ENCODE measurements at places on chromosomes 3 and 15. TPM values are rescaled to one million over a fixed set of nuclear protein-coding genes. Genes with fewer than 3 reads are reported as not detected.
A peak's percentile ranks its signal among the peaks of the same experiment; 100 is the strongest.

The HGD gene
- total RNA-seq = 0.30 TPM

The RTP1 gene
- 2.4 TPM for total RNA-seq

DNA sequence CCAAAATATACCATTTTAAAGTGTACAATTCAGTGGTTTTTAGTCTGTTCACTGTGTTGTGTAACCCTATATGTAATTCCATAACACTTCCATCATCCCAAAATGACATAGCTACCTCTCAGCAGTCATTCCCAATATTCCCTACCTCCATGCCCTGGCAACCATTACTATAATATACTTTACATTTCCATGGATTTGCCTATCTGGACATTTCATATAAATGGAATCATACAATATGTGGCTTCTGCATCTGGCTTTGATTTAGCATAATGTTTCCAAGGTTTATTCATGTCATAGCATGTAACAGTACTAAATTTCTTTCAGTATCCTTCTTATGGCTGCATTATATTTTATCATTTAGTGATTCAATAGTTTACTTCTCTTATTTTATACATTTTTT, 25.3 kb downstream of the FAM98B start:
- no peak for DNase-seq

DNA sequence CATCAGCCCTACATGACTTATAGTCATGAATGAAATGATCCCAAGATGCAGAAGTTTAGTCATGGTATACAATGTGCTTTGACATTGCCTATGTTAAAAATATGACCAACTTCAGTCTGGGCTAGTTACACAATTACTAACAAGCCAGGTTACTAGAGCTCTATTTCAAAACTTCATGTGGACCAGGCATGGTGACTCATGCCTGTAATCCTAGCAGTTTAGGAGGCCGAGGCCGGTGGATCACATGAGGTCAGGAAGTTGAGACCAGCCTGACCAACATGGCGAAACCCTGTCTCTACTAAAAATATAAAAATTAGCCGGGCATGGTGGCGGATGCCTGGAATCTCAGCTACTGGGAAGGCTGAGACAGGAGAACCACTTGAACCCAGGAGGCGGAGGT, 613.0 kb downstream of the CADM2 start:
- DNase-seq = no peak

The IL12A gene
- 2.2 TPM for total RNA-seq

DNA sequence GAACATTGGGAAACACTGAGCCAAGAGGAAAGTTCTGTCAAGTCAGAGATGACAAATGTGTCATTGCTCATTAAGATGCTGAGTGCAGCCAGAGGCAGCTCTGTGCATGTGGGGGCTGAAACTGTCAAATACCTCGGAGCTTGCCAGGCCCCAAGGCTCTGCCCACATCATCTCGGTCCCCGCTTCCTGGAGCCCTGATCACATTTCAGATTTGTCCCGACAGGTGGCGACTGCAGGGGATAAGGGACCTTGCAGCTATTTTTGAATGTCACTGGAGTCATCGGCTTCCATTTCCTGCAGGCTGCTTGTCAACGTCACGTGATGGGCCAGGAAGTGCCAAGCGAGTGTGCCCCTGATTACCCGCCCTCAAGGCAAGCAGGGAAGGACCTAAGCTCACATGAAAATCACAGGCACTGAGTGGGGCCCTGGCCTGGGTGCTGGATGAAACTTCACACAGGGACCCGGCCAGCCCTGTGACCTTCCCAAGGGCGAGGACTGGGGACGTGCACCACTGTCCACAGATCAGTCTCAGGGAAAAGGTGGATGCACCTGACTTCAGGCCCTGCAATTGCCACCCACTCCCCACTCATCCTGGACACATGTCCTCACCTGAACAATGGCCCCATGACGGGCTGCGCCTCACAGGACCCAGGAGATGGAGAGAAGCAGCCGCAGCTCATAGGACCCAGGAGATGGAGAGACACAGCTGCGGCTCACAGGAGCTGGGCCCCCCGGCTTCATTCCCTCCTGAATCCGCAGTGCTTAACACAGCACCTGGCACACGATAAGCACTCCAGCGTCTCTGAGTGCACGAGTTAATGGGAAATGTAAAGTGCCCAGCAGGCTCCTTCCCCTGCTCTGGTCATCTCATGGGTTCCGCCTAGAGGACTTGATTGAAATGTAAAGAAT, 73.4 kb downstream of the NUP210 start:
- peak; percentile 35 for DNase-seq

DNA sequence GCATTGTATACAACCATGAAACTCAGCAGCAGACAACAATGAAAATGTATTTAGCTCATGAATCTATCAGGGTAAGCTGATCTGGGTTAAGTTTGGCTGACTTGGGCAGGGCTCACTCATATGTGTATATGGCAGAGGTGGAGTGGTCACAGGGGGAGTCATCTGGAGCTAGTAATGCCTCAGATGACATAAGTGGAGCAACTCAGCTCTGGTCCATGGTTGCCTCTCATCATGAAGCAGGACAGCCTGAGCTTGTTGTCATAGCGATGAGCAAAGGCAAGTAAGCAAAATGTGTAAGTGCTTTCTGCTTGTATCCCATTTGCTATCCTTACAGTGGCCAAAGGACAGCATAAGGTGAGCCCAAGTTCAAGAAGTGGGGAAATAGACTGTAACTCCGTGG, 64.5 kb downstream of the ALCAM start:
- no peak for DNase-seq

- no peak for DNase-seq
Measured at GRCh38 chr15:42590619-42591237, 15.3 kb downstream of the STARD9 start.

The EIF5A2 gene
- 38.0 TPM for total RNA-seq

- no peak for DNase-seq
Measured at GRCh38 chr3:67500709-67501108, 153.7 kb downstream of the SUCLG2 start.

- DNase-seq = no peak
Measured at GRCh38 chr3:24294150-24294549, 200.5 kb downstream of the THRB start.

The RHOV gene
- 2.5 TPM for total RNA-seq

GRCh38 chr15:96165775-96166174, 164.7 kb upstream of the NR2F2 start:
- DNase-seq = no peak

DNA sequence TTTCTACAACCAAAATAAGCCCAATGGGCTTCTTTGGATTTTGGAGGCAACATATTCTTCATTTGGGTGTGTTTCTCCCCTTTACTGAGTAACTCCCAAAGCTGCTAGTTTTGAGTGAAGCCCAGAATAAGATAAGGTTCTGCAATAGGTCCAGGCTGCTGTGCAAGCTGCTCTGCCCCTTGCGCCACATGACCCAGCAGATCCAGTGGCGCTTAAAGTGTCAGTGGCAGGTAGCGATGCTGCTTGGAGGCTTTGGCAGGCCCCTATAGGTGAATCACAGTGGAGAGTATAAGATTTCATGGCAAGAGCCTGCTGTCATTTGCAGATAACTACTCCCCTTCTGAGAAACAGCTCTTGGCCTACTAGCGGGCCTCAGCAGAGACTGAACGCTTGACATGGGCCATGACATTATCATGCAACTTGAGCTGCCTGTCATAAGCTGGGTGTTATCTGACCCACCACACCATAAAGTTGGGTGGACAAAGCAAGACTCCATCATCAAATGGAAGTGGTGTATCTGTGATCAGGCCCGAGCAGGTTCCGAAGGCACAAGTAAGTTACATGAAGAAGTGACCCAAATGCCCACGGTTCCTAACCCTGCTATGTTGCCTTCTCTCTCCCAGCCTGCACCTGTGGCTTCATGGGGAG, 88.4 kb upstream of the OXTR start:
- DNase-seq = no peak

- DNase-seq = no peak
Measured at GRCh38 chr3:196736670-196737374, 2.8 kb upstream of the PAK2 start.

DNA sequence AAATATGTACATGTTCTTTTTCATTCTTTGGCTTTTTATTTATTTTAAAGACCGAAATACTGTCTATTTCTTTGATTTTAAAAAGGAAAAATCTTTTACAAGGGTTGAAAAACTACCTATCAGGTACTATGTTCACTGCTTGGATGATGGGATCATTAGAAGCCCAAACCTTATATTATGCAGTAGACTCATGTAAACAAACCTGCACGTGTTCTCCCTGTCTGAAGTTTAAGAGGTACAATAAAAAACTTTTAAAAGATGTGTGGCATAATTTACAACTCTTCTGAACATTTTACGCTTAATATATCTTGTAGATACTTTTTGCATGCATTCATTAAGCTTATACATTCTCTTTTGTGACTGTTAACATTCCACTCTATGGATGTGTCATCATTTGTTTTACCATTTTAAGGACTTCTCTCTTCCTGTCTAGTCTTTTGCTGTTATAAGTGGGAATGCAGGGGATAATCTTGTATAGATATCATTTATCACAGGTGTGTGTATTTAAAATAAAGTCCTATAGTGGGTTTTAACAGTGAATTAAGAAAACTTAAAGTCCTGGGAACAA, 6.2 kb downstream of the MGA start:
- no peak for DNase-seq

The FOXB1 gene
- not detected for total RNA-seq

The SLC24A5 gene
- total RNA-seq = not detected

GRCh38 chr3:129286081-129286480, 7.4 kb downstream of the HMCES start:
- DNase-seq = no peak

DNA sequence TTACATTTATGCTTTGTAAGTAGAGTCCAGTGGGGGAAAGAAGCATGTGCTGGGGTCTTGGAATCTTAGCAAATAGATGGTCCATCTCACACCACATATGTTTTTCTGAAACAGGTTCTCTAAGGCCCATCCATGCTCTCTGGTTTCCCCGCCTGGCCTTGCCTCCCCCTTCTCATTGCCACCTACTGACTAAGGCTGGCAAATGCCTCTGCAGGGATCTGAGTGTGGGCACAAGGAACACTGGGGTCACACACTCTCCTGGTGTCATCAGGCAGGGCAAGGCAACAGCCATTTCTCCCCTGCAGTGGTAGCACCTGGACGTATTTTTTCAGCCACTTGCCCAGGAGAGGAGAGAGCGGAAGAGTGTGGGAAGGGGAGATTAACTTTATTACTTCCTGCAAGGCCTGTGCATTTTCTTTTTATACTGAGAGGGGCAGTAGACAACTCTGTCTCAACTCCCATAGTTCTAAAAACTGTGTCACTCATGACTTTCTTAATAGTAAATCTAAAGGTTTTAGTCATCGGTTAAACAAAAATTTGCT, 804.2 kb upstream of the NECTIN3 start:
- DNase-seq = no peak

GRCh38 chr3:150848864-150849263, 56.4 kb downstream of the MINDY4B start:
- DNase-seq = no peak

- DNase-seq = no peak
Measured at GRCh38 chr3:72932416-72932815, 44.6 kb downstream of the GXYLT2 start.

DNA sequence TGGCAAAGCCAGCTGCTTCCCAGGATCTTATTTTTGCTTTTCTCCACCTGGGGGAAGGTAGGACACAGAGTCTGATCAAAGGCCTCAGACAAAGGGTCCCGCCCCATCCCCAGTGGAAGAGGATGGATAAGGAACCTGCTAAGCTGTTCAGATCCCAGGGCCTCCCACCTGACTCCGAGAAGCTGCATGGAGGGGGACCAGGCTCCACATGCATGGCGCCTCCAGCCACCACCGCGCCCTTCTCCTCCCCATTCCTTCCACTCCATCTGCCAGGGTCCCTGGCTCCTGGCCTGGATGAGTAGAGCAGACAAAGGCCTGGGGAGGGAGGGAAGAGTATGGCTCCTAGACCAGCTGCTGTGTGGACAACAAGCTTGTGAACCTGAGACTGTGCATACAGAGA, 20.0 kb upstream of the CRABP1 start:
- DNase-seq = no peak

GRCh38 chr3:65265942-65266590, 578.3 kb upstream of the ADAMTS9 start:
- DNase-seq = no peak

The B3GNT5 gene
- total RNA-seq = 3.1 TPM

- DNase-seq = no peak
Measured at GRCh38 chr15:39188314-39188713, 392.6 kb upstream of the THBS1 start.

- no peak for DNase-seq
Measured at GRCh38 chr3:141476033-141476432, 10.8 kb upstream of the RASA2 start.

DNA sequence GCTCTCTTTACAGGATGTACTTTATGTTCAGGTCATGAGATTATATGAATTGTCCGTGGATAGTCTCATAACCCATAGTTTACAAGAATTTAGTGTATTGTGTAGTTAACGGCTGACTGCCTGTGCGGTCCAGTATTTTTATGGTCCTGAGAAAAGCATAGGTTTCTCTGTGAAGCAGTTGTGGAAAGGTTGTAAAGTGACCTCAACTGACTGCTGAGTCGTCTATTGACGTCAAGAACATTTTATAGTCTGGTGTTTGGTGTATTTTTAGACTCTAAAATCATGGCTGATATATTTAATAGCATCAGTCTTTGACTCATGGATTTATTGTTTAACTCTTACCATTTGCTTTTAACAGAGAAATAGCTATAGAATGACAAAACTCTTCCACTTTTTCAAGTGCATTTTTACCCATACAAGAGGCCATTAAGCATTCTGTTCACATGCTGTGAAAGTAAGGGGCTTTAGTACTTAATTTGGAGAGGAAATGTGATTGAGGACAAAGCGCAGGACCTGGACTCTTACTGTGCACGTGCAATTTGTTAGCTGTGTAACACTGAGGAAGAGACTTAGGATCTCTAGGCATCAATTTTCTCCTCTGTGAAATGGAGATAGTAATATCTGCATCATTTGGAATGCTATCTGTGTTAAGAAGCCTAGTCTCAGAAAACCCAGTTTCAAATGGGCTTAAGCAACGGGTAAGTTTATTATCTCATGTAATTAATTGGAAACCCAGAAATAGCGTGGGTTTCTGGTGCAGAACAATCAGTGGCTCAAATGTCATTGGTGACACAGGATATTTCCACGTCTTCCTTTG, 240.8 kb downstream of the NFKBIZ start:
- DNase-seq = no peak

The TRAIP gene
- total RNA-seq = 2.5 TPM

- no peak for DNase-seq
Measured at GRCh38 chr15:31268911-31269784, 57.5 kb upstream of the KLF13 start.

DNA sequence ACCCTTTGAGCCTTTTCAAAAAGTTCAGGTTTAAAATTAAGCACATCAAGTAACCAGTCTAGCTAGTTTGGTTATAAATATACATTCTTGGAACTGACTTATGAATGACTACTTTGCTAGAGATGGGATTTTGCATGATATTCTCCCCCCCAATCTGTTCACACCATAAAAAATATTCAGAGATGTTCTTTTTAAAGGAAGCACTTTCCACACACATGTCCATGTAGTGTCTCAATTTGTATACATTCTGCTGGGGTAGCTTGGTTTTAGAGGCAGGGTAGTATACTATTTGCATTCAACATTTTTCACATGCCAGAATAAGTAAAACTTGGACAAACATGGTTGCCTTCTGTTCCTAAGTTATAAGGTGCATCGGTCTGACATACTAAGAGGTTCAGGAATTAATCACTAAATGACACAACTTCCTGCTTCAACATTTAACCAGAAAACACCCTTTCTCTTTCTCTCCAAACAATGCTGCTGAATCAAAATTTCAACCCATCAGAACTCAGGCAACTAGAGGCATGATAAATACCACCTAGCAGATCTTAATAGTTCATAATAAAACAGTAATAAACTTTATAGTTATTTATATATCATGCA, 57.0 kb downstream of the SUMF1 start:
- DNase-seq = no peak
